ENCODE measurements at places on chromosomes 2 and 18. TPM values are rescaled to one million over a fixed set of nuclear protein-coding genes. Genes with fewer than 3 reads are reported as not detected.

Gene VWA3B
- total RNA-seq = not detected

Gene GULP1
- total RNA-seq = not detected

Gene RGPD6
- total RNA-seq = 12.0 TPM

Gene SLC5A7
- total RNA-seq = not detected

Gene PAX8
- total RNA-seq = 0.32 TPM

Gene C2orf92
- total RNA-seq = 10.4 TPM

Gene STPG4
- 0.50 TPM for total RNA-seq

Gene EPHA4
- 7.0 TPM for total RNA-seq

Gene ZNF521
- total RNA-seq = not detected

Gene CNDP1
- not detected for total RNA-seq

Gene EVX2
- total RNA-seq = not detected

Gene CPO
- not detected for total RNA-seq

Gene PSD4
- 302 TPM for total RNA-seq

Gene C1QL2
- total RNA-seq = not detected

Gene CCDC195
- total RNA-seq = not detected

Gene HNMT
- total RNA-seq = not detected

Gene TTR
- total RNA-seq = not detected

Gene ADRA2B
- total RNA-seq = 0.07 TPM

Gene CYP26B1
- not detected for total RNA-seq

Gene TNS1
- 0.36 TPM for total RNA-seq

Gene DLX2
- not detected for total RNA-seq

Gene SERPINB12
- total RNA-seq = not detected

Gene CERKL
- 0.07 TPM for total RNA-seq

Gene VRK2
- 22.9 TPM for total RNA-seq

Gene L3MBTL4
- total RNA-seq = 0.57 TPM

Gene STARD6
- total RNA-seq = not detected

Gene RNF125
- total RNA-seq = 54.7 TPM

Gene LRATD1
- not detected for total RNA-seq

Data from T-helper 2 cell treated with Interferon-gamma antibody and Interleukin-4, amounts not matched to agents 100 ng/mL and 5 ng/mL, for 36 hours (primary cell).